ENCODE measurements at places on chromosomes 5 and 9.

- DNase-seq, result peak; percentile 1
Measured at GRCh38 chr5:118777189-118777736, 211.1 kb downstream of the DTWD2 start.

GRCh38 chr9:6805532-6805931 is 47.8 kb downstream of the KDM4C start:
- DNase-seq, result peak; percentile 25

GRCh38 chr5:2165615-2166305 is 283.0 kb upstream of the IRX4 start:
- DNase-seq, result no peak

DNA sequence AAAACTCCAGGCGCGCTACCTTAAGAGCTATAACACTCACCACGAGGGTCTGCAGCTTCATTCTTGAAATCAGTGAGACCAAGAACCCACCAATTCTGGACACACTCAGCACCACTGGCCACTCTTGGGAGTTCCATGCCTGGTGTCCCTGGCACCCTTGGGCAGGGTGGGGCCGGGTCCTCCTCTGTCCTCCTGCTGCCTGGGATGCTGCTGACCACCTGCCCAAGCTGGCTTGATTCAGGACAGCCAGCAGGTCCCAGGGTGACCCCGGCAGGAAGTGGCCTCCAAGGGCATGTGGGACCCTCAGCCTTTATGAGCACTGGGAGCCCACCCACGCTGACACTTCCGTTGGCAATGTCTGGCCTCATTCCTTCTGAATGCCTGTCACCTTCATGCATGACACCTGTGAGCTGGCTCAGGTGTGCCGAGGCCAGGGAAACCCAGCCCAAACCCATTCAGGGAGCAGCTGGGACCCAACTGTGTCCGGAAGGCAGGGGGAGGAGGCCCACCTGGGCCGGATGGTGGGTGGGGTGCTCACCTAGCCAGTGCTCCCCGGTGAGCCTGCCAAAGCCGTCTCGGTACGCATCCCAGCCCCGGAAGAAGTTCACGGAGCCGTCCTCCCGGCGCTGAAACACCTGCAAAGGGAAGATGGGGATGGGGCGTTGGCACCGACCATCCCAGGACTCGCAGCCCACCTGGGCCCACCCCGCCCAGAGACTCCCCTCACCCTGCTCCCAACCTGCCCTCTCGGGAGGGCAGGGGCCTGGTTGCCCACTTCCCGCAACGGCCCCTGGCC is 14.8 kb upstream of the QRFP start:
- DNase-seq, result no peak

DNA sequence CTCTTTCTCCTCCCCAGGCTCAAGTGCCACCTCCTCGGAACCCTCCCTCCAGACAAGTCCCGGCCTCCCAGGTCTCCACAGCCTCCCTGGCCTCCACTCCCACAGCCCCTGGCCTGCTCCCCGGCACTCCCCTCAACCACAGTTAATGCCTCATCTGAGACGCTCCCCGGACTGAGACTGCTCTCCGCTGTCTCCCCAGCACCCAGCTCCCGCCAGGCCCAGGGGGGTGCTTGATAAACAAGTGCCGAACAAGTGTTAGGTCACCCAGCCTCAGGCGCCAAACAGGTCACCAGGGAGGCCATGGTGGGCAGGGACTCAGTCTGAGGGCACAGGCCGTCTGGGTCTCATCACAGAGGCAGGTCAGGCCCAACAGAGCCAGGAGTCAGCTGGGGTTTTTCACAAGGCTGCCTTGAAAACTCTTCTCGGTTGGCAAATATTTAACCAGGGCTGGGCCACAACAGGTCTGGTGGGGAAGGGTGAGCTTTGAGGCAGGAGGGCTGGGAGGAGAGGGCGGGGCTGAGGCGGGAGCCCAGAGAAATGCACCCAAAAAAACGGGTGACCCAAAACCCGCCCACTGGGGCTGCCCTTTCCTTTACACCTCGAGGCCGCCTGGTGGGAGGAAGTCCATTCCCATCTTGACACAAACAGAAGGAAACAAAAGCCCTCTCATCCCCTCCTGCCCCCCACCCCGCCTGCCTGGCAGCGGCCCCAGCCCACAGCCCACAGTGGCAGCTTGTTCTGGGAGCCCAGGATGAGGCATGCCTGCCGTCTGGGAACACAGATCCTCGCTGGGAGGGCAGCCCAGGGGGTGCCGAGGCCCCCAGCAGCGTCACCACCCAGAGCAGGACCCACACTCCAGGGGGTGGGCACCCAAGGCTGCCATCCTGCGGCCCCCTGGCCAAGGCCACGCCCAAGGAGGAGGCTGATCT is 66.6 kb upstream of the STXBP1 start:
- peak; percentile 77 for DNase-seq

GRCh38 chr5:172074896-172075295 is 68.5 kb upstream of the FBXW11 start:
- no peak for DNase-seq
